Left renal cortex interstitium (tissue), 4 donors: ENCODE measurements at places on chromosomes 3 and 15.

DNA sequence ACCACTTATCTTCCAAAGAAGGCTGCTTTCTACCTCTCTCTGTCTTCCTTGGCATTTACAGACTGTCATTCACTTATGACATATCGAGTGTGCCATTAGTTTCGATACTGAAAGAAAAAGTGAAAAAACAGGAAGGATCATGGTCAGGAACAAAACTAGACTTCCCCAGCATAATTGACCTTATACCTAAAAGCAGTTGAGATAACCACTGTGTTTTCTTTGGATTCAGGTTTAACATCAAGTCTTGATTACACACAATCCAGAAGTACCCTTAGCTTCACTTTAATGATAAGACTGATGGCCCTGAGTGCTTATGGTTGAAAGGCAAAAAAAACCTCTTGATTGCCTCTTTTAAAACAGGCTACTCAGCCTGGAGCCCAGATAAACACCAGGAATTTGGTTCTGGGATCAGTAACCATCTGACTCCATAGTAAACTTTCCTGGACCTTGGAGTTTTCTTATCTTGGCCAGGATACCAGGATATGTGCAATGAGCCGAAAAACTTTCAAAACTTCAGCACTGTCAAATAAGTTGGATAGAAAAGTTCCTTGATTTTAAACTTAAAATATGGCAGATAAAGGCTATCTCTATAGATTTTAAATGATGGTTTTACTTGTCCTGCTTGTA is 5.0 kb upstream of the UACA start:
- DNase-seq = no peak

GRCh38 chr3:46890132-46890531 is 12.6 kb downstream of the PTH1R start:
- DNase-seq = no peak

GRCh38 chr3:149816986-149817385 is 4.0 kb downstream of the RNF13 start:
- DNase-seq = no peak

DNA sequence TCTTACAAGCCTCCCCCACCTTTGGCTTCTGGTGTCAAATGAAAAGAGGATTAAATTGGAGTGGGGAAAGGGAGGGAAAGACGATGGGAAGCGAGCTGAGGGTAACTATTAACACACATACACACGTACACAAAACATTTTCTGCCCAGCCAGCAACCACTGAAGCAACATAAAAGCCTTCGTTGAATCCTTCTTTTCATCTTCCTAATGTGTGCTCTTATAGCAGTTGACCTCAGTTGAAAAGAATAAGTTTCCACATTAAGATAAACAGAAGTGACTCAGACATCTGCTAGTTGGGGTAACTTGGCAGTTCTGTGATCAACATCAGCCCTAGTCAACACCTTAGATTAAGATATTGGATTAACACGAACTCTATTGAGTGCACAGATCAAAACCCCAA is 558.5 kb downstream of the MECOM start:
- DNase-seq = no peak
